NCI-H460 (cell line): ENCODE measurements at places on chromosomes 2 and 18. TPM values are rescaled to one million over a fixed set of nuclear protein-coding genes. Genes with fewer than 3 reads are reported as not detected.

Gene MYCN
- 0.12 TPM in 1 of 2 replicates, not detected in the other for total RNA-seq

- no peak for DNase-seq
These were observed 58.2 kb downstream of the MYO1B start for GRCh38 chr2:191303140-191304005.

Gene ZNF396
- 1.1 and 1.2 TPM in 2 replicates for total RNA-seq

Gene RFTN2
- 0.20 and 0.87 TPM in 2 replicates for total RNA-seq

Gene HDLBP
- 603 and 606 TPM in 2 replicates for total RNA-seq

Gene PRSS56
- total RNA-seq = not detected in 2 replicates

Gene OTOF
- not detected in 2 replicates for total RNA-seq

DNA sequence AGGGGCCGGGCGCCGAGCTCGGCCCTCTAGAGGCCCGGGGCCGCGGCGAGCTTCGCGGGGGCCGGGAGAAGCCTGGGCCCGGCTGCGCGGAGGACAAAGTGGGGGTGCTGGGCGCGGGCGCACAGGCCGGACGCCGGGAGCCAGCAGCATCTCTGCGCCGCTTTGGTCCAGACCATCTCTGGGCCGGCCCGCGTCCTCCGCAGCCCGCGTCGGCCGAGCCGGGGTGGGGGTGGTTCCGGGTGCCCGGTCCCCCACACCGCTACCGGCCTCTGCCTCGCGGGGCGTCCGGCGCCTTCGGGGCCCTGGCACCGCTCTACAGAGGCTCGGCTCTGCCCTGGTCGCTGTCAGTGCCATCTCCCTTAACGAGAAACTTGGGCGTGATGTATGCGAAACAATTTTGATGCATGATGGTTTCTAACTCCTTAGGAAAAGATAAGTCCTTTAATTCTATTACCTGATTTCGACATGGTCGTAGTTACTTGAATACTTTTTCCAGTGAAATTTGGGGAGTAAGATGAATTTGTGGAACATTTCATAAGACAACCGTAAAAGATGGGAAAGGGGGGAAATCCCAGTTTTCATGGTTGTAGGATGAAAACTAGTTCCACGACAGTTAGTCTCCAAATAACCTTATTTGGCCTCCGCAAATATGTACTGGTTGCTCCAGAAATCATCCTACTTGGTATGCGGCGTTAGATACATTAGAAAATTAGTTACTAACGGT, 562 bp downstream of the TWSG1 start:
- peak; percentile 6 for DNase-seq

Gene COL4A4
- total RNA-seq = 6.6 and 8.0 TPM in 2 replicates

DNA sequence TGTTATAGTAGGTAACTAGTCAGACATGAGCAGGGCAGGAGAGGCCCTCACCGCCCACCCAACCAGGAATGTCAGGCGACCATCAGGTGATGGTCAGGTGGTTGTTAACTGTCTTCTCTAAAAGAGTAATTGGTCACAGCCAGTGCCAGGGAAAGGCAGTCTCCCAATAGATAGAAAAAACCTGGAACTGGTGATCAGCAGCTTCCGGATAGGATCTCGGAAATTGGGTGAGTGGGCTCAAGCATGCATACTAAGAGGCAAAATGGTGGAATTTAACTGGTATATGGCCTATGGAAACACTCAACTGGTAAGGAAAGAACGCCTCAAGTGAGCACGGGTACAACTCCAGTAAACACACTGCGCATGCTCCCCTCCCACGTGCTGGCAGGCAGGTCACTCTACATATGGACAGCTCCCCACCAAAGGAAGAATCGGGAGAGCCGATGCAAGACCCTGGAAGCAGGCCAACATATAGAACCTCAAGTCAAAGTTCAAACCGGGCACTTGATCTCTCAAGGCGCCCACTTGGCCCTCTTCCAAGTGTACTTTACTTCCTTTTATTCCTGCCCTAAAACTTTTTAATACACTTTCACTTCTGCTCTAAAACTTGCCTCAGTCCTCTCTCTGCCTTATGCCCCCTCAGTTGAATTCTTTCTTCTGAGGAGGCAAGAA, 43.5 kb upstream of the TMEM131 start:
- DNase-seq = no peak
